NCI-H187 (cell line): ENCODE measurements at places on chromosomes 2 and 18.

DNA sequence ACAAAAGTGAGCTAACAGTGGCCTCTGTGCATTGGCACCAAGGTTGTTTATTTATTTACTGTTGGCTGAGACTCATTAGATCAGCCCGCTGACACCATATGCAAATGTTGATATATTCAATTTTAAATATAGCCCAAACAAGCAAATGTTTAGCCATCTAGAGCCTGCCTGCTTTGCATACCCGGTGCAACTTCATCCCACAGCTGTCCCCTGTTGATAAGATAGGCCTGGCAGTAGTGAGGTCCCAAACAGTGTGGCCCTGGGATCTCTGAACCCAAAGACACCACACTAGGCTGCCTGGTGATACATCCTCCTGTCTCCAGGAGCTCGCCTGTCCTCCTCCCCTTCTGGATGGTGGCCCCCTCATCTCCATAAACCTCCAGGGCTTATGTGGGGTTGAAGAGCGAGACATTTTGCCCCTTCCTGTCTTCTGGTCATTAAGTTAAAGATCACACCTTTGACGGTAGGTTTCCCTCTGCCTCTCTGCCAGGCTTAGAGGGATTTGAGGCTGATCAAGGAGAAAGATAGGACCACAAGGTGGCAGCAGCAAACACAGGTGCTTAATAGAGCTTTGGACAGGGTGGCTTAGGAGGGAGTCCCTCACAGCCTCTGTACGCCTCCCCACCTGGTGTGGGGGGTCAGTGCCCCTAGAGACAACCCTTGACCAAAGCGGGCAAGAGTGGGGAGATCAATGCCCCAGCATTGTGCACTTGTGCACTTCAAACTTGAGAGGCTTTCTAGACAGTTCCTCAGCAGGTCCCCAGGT is 23.7 kb upstream of the MYO5B start:
- DNase-seq, result no peak

- no peak for DNase-seq
These were observed 181.3 kb downstream of the IKZF2 start for GRCh38 chr2:212970132-212970531.

DNA sequence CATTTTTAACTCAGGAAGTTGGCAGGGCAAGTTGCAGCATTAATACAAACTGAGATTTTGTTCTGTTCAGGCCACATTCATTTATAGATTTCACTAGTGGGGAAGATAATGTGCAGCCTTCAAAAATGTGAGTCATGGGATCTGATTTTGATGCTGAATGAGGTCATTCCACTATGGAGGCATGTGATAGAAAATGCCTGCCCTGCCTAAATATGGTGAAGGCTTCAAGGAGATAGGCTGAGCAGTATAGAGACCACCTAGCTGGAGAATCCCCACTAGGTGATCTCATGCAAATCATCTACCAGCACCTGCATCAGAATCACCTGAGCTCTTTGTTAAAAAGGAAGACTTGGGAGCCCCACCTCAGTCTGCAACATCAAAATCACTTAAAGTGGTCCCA is 43.7 kb downstream of the PAX3 start:
- DNase-seq, result no peak

DNA sequence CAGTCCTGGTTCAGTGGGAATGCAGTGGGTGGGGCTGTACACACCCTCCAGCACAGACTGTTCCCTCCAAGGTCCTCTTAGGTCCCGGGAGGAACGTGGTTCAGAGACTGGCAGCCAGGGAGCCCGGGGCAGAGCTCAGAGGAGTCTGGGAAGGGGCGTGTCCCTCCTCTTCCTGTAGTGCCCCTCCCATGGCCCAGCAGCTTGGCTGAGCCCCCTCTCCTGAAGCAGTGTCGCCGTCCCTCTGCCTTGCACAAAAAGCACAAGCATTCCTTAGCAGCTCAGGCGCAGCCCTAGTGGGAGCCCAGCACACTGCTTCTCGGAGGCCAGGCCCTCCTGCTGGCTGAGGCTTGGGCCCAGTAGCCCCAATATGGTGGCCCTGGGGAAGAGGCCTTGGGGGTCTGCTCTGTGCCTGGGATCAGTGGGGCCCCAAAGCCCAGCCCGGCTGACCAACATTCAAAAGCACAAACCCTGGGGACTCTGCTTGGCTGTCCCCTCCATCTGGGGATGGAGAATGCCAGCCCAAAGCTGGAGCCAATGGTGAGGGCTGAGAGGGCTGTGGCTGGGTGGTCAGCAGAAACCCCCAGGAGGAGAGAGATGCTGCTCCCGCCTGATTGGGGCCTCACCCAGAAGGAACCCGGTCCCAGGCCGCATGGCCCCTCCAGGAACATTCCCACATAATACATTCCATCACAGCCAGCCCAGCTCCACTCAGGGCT is 17.5 kb upstream of the FAHD2A start:
- DNase-seq, result no peak

DNA sequence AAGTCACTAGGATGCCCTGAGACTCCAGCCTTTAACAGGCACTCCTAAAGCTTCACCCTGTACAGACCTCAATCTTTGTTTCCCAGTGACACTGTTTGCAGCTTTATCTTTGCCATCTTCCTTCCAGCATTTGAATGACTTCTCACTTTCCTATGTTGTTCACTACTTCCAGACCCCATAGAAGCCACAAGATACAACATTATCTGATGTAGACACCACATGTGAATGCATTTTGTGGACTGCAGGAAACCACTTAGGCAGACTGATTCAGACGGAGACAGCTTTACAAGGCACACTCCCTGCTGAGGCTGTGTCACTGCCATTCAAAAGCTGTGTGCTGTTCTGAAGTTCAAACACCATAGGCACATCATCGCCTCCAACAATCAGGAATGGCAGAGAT is 67.3 kb upstream of the SPATS2L start:
- no peak for DNase-seq

DNA sequence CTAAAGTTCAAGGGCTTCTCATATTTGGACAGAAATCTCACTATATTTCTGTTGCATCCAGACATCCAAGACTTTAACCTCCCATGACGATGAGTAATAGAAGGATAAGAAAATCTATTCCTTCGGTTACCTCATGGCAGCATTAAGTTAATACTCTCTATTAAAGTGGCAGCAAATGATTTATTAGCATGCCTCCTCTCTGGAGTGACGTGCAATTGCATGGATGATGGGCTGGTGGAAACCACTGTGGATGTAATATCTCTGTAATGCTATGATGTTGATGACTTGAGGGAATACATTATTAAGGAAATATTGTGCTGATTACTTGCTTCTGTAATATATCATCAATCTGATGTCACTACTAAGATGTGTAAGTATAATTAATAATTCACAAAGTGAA is 336.8 kb downstream of the DSEL start:
- DNase-seq, result no peak

- no peak for DNase-seq
These were observed 4.2 kb upstream of the KLHL14 start for GRCh38 chr18:32777049-32777448.

DNA sequence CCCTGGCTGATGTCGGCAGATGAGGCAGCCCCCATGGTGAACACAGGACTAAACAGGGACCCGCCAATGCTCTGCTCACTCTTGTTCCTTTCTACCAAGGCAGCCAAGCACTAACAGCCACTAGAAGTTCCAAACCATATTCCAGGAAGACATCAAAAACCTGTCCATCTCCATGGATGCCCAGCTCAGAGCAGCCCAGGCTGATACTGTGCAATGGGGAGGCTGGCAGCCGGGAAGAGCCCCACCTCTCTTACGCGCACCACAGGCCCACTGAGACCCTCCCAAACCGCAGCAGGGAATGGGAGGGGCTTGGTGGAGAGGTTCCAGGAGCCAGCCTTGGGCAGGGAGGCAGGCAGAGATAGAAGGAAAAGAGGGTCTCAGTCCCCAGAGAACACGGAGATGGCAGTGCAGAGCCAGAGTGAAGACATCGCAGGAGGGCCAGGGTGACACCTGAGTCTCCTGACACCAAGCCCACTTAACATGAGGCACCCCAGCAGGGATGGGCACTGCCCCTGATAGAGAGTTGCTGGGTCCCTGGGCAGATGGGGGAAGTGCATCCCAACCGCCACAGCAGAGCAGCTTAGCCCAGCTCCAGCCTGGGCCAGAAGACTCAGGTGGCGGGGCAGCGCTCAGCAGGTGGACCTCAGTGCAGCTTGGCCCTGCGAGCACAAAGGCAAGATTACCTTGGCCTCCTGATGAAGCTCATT is 3.4 kb downstream of the HS6ST1 start:
- DNase-seq, result no peak

GRCh38 chr2:20397811-20398447 is 47.3 kb upstream of the PUM2 start:
- DNase-seq, result no peak

DNA sequence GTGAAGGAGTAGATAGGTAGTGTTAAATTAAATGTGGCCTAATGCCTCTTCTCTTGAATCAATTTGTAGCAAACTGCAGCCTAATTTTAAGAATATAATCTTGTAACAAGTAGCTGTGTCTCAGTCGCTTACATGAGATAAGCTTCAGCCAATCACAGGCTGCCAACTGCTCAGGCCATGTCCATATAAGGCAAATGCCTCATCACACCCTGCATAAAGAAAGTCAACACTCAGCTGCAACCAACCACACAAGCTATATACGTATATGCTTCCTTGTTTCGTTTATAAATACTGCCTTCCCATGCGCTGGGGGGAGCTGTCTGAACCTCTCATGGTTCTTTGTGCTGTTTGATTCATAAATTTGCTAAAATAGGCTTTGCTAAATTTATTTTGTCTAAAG is 476.3 kb downstream of the TRIB2 start:
- no peak for DNase-seq

DNA sequence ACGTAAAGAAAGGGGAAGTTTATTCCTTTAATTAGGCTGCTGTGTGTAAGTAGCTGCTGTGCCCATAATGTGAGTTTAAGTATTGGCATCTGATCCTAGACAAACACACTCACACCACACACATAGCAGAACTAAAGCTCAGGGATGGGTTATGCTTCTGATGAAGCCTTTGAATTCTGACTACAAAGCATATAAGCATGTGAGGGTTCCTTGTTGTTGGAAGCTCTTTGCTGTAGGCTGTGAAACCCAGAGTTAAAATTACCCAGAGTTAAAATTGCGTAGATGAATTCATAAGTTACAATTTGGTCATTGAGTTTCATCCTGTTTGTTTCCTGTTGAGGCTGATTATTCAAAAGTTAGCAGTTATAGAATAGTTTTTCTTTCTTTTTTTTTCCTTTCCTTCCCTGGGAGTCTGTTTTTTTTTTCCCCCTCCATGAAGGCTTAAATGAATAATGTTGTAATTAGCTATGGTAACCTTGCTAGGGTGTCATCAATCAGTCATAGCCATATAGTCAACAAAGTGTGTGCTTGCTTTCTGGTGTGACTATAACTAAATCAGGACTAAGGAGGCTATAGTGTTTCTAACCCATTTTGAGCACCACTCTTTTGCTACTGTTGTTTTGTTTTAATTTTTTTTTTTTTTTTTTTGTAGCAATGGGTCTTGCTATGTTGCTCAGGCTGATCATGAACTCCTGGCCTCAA is 426.1 kb downstream of the PARD3B start:
- no peak for DNase-seq

DNA sequence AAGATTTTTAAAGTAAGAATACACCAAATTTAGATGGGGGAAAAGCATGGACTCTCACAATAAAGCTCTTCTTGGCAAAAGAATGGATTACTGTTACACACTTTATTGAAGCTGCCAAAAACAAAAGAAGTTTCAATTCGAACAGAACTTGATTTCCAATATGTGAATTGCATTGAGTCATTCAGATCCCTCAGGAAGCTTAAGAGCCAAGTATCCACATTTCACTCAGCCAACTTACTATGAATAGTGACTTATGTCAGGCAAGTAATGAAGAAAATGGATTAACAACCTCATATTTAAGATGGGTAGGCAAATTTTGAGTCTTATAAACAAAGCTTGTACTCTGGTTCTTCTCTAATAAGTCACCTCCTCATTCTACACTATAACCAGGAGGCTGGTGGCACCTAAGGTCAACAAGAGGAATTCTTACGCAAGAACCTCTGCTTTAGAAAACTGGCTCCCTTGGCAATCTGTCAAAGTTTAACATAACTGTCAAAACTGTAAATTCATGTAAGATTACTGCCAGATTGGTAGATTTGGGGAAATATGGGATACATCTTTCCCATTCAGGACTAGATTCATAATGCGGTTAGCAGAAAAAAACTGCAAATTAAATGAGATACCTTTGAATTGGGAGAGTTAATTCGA is 6.0 kb downstream of the HADHA start:
- DNase-seq, result no peak

GRCh38 chr18:32299484-32299883 is 109.6 kb downstream of the MEP1B start:
- no peak for DNase-seq

GRCh38 chr2:61165946-61166345 is 4.0 kb downstream of the C2orf74 start:
- no peak for DNase-seq

DNA sequence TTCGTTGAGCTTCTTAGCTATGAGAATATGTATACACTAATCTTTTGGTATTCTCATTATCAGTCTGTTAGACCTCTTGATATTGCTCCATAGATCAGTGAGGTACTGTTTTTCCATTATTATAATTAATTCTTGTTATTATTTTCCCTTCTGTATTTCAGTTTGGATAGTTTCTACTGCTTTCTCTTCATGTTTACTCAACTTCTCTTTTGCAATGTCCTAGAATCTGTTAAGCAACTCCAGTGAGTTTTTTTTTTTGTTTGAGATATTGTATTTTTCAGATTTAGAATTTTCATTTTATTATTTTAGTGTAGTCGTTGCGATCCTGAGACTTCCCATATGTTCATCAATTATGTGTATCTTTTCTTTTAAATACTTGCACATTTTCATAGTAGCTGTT is 260.8 kb downstream of the SETBP1 start:
- no peak for DNase-seq

- no peak for DNase-seq
These were observed 203.9 kb upstream of the TANK start for GRCh38 chr2:160956243-160956802.

DNA sequence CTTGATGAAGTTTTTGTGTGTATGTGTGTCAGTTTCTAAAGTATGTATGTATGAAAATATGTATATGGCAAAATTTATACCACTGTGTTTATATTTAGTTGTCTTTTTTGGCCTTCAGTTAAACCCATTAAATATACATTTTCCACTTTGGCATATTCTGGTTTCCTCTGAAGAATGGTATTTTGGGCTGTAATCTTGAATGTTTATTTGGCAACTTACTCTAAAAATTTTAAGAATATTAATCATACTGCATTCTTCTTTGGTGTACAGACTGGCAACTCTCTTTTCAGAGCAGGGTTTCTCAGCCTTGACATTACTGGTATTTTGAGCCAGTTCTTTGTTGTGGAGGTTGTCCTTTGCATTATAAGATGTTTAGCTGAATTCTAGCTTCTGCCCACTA is 27.9 kb upstream of the CCBE1 start:
- DNase-seq, result no peak

- DNase-seq, result no peak
These were observed 32.7 kb downstream of the APCDD1 start for GRCh38 chr18:10487154-10487553.
